ENCODE measurements at places on chromosomes 5 and 9.

GRCh38 chr5:141155540-141156374, 5.9 kb downstream of the PCDHB6 start:
- no peak for DNase-seq

GRCh38 chr5:81292130-81292529, 9.3 kb upstream of the ZCCHC9 start:
- DNase-seq: no peak

DNA sequence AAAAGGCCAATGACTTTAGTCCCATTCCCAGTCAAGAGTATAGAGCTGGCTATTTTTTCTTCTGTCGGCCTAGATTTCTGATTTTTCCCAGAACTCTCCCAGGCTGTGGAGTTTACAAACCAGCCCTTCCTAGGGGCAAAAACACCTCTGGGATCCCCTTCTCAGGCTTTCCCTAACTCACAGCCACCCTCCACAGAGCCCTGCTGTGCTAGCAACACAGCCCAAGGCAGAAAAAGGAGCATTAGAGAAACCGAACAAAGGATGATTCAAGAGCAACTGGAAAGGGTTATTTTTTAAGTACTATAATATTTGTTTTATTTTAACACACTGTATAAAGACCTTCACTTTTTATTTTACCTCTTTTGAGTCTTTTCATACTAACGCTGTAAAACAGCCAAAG, 234.8 kb downstream of the GLIS3 start:
- DNase-seq: no peak

DNA sequence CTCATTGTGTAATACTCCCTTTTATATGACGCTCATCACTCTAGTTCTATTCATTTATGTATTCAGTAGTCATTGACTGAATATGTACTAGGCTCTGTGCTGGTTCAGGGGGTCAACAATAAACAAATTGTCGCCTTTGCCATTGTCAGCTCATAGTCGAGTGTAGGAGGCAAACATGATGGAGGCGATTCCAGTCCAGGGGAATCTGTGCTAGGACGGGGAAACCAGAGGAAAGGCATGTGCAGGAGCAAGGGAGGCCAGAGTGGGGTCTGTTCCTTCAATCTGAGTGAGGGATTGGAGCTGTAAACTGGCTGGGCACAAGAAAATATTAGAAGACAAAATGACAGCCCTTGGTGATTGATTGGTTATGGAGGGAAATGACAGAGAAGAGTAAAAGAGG, 83.9 kb downstream of the ANGPTL2 start:
- DNase-seq: no peak

DNA sequence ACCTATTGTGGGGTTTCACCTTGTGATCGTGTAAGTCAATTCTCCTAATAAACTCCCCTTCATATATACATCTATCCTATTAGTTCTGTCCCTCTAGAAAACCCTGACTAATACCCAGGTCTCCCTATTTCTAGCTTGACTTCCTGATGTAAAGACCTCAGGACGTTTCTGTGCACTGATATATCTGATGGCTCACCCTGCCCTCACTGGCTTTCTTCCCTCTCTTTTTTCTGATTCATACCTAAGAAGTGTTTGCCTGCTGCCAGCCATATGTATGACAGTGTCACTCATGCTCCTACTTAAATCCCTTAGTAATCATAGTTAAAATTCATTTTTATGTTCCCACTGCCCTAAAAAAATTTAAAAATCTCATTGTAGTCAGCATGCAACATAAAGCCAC, 124.8 kb upstream of the CCNG1 start:
- no peak for DNase-seq

- DNase-seq: no peak
These were observed 52.8 kb downstream of the RICTOR start for GRCh38 chr5:39021413-39021812.
